ENCODE measurements at places on chromosomes 5 and 9. TPM values are rescaled to one million over a fixed set of nuclear protein-coding genes. Genes with fewer than 3 reads are reported as not detected.

DNA sequence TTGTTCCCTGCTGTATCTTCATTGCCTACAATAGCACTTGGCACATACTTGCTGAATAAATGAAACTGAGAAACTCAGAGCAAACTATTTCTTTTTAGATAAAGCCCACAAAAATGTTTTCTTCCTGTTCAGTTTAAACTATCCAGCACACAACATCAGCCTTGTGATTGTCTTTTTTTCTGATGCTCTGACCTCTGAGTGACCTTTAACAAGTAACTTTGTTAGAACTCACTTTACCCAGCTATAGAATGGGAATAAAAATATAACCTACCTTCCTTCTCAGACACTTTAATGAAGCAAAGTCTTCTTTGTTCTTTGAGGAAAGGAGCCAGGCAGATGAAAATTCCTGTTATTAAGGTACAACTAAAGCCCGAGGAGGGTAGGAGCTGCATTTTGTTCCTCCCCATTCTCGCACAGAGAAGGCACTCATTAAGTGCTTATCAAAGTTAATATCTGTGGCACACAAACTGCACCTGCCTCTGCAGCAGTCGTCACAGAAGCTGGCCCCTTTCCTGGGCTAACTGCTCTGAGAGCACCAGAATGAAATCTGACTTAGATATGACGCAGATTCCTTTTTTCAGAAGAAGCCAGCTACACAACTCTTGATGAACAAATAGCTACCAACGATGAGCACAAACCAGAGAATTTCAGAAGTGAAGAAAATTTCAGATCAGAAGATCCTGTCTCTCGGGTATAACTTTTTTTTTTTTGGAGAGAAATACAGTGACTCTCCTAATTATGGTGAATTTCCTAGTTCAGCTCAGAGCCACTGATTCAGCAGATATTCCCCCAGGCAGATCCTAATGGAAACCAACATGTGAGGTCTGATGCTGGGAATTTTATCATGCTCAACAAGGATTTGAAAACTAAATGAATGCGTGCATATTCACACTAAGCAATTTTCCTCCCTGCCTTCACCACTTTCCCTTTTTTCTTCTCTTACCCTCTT, 31.0 kb upstream of the NR3C1 start:
- H3K36me3 ChIP-seq = no peaks in the 10 kb centered on the region
- no peak for DNase-seq
- no peaks in the 10 kb centered on the region for H3K27me3 ChIP-seq
- H3K4me1 ChIP-seq = no peaks in the 10 kb centered on the region

The IL33 gene
- total RNA-seq = 4.0 TPM

GRCh38 chr5:154986151-154986550, 27.4 kb upstream of the KIF4B start:
- no peaks in the 10 kb centered on the region for H3K27me3 ChIP-seq
- H3K4me3 ChIP-seq = no peak overlapping the region
- H3K36me3 ChIP-seq = no peaks in the 10 kb centered on the region
- H3K27ac ChIP-seq = no peak overlapping the region
- H3K4me1 ChIP-seq = no peaks in the 10 kb centered on the region

DNA sequence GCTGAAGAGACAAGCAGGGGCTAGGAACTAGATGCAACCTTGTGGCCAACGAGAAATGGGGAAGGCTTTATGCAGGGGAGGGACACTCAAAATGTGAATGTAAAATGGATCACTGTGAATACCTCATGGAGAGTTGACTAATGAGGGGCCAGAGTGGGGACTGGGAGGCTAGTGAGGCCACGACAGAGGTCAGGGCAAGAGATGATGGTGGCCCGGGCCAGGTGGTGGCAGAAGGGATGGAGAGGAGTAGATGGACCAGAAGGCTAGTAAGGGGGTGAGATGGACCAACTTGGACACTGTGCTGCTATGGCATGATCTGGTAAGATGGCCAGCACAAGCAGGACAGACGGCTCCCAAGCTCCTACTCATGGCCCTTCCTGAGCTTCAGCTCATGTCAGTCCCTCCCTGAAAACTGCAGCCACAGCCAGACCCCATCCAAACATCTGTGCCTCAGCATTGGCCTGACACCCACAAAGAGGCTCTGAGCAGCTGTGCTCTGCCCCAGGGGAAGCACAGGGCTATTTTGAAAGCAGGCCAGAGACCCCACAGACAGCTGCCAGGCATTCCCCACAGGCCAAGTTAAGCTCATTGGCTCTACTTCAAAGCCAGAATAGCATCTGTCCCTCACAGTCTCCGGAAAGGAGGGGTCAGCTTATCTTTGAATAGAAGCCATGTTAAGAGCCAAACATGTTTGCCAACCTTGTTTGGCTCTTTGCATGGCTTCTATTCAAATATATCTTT, 22.1 kb downstream of the P4HA2 start:
- H3K36me3 ChIP-seq = no peaks in the 10 kb centered on the region
- no peak for DNase-seq
- H3K4me3 ChIP-seq = no peak overlapping the region
- H3K4me1 ChIP-seq = peaks cover 59% of the 10 kb centered on the region
- peak overlapping the region; percentile 90 for H3K27ac ChIP-seq

- no peaks in the 10 kb centered on the region for H3K4me1 ChIP-seq
- H3K27ac ChIP-seq = no peak overlapping the region
- no peaks in the 10 kb centered on the region for H3K27me3 ChIP-seq
- no peak for DNase-seq
Observed at GRCh38 chr5:67730917-67731474, 484.6 kb upstream of the PIK3R1 start.

GRCh38 chr5:137491121-137491520, 8.0 kb downstream of the SPOCK1 start:
- no peaks in the 10 kb centered on the region for H3K36me3 ChIP-seq
- H3K27ac ChIP-seq = no peak overlapping the region
- no peaks in the 10 kb centered on the region for H3K27me3 ChIP-seq
- no peak overlapping the region for H3K4me3 ChIP-seq

- no peaks in the 10 kb centered on the region for H3K27me3 ChIP-seq
- no peak overlapping the region for H3K27ac ChIP-seq
- peaks cover 39% of the 10 kb centered on the region for H3K4me1 ChIP-seq
- H3K4me3 ChIP-seq = no peak overlapping the region
- DNase-seq = no peak
Observed at GRCh38 chr9:687994-688393, 153.5 kb upstream of the DMRT1 start.

GRCh38 chr5:57435701-57436134, 46.9 kb downstream of the ACTBL2 start:
- no peaks in the 10 kb centered on the region for H3K27me3 ChIP-seq
- peaks cover 44% of the 10 kb centered on the region for H3K4me1 ChIP-seq
- H3K36me3 ChIP-seq = no peaks in the 10 kb centered on the region
- DNase-seq = peak; percentile 70

The INVS gene
- 28.3 TPM for total RNA-seq

The SLC27A6 gene
- total RNA-seq = 0.99 TPM

The PCDHGA4 gene
- 10.9 TPM for total RNA-seq

- H3K36me3 ChIP-seq = no peaks in the 10 kb centered on the region
- H3K4me3 ChIP-seq = no peak overlapping the region
- no peaks in the 10 kb centered on the region for H3K27me3 ChIP-seq
- no peak for DNase-seq
- peak overlapping the region; percentile 46 for H3K27ac ChIP-seq
Observed at GRCh38 chr9:137406085-137406760, 16.7 kb downstream of the EXD3 start.

The PROB1 gene
- total RNA-seq = 1.3 TPM

The STXBP1 gene
- 39.9 TPM for total RNA-seq

GRCh38 chr5:96763026-96763425, 44.7 kb downstream of the ERAP1 start:
- no peaks in the 10 kb centered on the region for H3K4me1 ChIP-seq
- no peak overlapping the region for H3K27ac ChIP-seq
- H3K36me3 ChIP-seq = peaks cover 39% of the 10 kb centered on the region
- H3K4me3 ChIP-seq = no peak overlapping the region

DNA sequence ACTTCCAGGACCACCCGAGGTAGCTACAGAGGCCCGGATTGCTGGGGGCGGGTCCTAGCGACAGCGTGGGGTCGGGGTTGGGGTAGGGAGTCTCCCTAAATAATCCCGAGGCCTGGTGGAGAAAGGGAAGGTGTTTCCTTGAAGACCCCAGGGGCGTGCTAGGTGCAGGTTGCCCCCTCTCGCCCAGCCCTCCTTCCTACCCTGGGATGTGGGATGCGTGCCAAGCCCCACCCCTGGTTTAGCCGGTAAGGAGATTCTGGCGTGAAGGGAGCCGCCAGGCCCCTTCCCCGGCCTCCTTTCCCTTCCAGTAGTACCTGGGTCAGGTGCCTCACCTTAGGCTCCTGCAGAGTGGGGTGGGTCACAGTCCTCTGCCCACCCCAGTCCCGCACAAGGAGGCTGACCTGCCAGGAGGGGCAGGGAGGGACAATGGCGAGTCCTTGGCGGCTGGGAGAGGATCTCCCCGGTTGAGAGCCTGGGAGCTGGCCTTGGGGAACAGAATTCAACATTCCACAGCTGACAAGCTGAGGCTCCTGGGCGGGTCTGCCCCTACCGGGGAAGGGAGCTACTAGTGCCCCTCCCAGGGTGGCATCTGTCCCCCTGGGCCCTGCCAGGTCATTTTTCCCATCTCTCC, 674 bp downstream of the TSPAN17 start:
- no peaks in the 10 kb centered on the region for H3K36me3 ChIP-seq
- no peaks in the 10 kb centered on the region for H3K27me3 ChIP-seq
- peaks cover 18% of the 10 kb centered on the region for H3K4me1 ChIP-seq
- peak; percentile 67 for DNase-seq
- H3K27ac ChIP-seq = peak overlapping the region; percentile 75

DNA sequence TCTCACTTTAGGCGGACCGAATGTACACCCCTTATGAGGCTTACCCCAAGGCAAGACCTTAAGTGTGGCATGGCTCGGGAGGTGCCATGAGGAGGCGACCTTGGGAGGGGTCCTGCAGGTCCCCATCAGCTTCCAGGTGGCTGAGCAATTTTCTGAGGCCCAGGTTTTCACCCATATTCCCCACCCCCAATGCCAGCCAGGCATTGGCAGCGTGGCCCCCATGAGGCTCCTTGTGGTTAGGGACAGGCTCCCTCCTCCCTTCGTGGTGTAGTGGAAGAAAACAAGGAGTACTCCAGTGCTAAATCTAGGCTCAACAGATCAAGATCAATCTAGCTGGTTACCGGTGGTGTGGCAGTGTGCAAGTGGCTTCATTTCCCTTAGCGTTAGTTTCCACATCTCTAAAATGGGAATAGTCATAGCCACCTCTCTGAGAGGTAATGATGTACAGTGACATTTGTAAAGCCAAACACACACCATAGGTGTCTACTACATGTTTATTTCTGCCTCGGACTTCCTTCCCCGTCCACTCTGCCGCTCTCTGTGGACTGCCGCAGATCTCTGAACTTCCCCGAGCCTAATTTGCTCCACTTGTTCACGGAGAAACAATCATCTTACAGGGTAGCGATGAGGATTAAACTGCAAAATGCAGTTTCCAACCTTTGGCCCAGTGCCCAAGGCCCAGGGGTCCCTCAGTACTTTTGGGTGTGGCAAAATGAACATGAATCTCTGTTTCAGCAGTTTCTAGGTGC, 8.4 kb downstream of the LHX2 start:
- H3K4me1 ChIP-seq = peaks cover 33% of the 10 kb centered on the region
- no peak overlapping the region for H3K27ac ChIP-seq
- no peaks in the 10 kb centered on the region for H3K27me3 ChIP-seq
- no peaks in the 10 kb centered on the region for H3K36me3 ChIP-seq

DNA sequence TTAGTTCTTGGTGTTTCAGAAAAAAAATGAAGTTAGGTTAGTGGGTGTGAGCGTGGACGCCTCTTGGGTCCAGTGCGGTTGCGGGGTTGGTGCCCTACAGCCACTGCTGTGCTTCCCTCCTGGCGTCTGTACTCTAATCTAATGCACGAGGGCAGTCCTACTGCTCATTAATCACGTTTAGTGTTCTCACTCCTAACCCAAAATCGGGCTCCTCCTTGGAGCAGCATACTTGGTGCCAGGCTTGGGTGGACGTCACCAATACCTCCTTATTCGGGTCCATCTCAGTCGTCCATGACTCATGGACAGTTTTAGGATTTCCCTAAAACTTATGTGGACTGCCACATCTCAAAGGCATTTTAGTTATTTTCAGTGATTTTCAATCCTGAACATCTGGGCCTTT, 41.6 kb downstream of the TRIO start:
- H3K4me3 ChIP-seq = no peak overlapping the region
- peaks cover 18% of the 10 kb centered on the region for H3K4me1 ChIP-seq
- no peak for DNase-seq
- H3K27ac ChIP-seq = no peak overlapping the region
- no peaks in the 10 kb centered on the region for H3K27me3 ChIP-seq

DNA sequence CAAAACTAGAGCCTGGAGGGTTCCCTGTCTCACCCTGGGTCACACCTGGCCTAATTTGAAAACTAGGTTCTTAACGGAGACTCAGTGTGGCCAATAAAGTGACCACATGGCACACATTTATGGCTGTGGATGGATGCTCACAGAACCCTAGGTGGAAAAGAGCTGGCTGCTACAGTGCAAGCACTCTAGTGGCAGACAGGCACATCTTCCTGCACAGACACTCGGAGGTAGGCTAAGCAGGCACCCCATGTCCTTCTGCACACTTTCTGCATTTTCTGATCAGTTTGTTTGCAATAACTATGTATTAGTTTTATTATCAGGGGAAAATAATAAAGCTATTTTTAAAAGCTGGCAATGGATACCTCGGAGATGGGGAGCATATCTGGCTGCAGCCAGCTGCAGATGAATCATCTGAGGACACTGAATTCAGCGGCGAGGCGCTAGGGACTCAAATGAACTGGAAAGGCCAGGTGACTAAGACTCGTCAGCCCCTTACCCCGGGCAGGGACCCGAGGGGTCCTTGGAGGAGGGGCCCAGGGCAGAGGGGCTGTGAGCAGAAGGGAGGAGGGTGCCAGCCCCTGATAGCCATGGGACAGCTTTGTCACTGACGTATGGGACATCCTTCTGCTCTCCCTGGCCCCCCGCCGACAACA, 96.2 kb downstream of the OLFM1 start:
- H3K27me3 ChIP-seq = no peaks in the 10 kb centered on the region
- no peaks in the 10 kb centered on the region for H3K36me3 ChIP-seq
- no peak overlapping the region for H3K27ac ChIP-seq
- no peak for DNase-seq
- no peaks in the 10 kb centered on the region for H3K4me1 ChIP-seq

The CD180 gene
- not detected for total RNA-seq

DNA sequence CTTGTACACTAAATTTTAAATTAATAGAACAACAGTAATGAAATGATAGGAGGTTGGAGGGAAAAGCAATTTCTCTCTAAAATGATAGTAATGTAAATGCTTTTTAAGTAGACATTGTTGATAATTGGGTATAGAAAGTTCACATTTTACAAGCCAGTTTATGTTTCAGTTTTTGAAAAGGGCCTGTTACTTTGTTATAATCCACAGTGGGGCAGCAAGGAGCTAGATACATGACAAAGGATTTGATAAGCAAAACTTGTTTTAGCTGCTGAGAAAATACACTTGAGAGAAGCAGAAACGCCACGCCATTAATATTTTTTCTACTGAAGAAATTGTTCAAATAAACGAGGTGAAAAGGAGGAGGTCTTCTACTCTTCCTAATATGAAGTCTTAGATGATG, 30.2 kb downstream of the SREK1 start:
- H3K27ac ChIP-seq = no peak overlapping the region
- no peak overlapping the region for H3K4me3 ChIP-seq
- DNase-seq = no peak
- no peaks in the 10 kb centered on the region for H3K27me3 ChIP-seq
- peaks cover 23% of the 10 kb centered on the region for H3K36me3 ChIP-seq
- no peaks in the 10 kb centered on the region for H3K4me1 ChIP-seq

The PTPA gene
- 32.7 TPM for total RNA-seq
